T-helper 17 cell (primary cell): ENCODE measurements at places on chromosomes 13 and 19. TPM values are rescaled to one million over a fixed set of nuclear protein-coding genes. Genes with fewer than 3 reads are reported as not detected.

Gene APOC4
- not detected for total RNA-seq

Gene SULT2B1
- total RNA-seq, result not detected

Gene ATXN8OS
- total RNA-seq, result not detected

Gene IZUMO1
- total RNA-seq, result not detected

Gene SIGLEC6
- total RNA-seq, result not detected

Gene ZNF816
- total RNA-seq, result 4.8 TPM

Gene CALR3
- not detected for total RNA-seq

Gene LILRB4
- total RNA-seq, result 1.9 TPM

Gene PPFIA3
- total RNA-seq, result 2.6 TPM

DNA sequence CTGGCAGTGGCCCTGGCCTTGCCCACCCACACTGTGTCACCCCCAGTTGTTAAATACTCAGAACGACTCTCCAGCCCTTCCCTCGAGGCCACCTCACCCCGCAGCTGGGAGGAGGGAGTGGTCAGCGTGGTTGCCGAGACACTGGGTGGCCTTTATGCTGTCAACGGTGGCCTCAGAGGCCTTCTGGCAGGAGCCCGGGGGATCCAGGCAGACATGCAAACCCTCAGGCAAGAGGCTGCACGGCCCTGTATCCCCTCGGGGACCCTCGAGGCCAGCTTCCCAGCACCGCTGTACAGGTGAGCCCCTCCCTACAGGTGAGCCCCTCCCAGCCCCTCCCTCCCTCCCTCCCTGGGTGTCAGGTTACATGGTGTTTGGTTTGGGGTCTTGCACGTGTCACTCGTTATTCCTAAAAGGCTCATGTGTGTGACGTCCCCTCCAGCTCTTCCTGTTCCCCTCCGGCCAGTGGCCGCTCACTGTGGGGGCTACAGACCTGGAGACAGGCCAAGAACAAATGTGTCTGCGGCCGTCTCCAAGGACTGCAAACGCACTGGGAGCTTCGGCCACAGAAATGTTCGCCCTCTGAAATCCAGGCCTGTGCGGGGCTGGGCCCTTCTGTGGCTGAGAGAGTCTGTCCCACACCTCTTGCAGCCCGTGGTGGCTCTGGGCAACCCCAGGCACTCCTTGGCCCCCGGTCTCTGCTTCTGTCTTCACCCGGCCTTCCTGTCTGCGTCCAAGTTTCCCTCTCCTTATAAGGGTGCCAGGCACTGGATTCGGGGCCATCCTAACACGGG, at the start of gene TEKTIP1:
Gene TEKTIP1, plus strand, starts transcription at position 210 of the 791 bp plus-strand sequence. Its CDS starts 4 bp downstream, at position 214.
- DNase-seq, result no peak

- no peak for DNase-seq
Measured at GRCh38 chr13:108813587-108814170, 184.3 kb downstream of the MYO16 start.

DNA sequence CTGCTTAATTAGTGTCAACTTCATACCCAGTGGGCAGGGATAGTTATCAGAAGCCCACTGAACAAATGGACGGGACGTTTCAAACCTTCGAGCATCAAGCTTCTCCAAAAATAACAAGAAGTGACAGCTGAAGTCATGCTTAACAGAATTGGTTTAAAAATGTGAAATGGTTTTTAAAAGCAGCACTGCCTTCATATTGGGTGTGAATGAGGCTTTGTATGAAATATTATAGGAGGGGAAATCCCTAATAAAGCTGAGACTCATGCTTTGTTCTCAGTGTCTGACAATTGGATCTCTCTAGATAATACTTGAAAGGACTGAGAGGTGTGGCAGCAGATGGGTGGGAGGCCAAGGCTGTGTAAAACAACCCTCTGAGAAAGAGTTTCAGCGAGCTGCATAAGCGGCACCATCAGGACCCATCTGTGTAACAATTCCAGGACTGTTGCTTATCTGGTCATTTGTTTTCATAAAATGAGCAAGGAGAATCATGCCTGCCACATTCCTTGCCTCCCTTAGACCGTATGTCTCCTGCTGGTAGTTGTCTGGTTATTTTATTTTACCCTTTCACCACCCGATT, 667.7 kb downstream of the DIAPH3 start:
- DNase-seq, result no peak

DNA sequence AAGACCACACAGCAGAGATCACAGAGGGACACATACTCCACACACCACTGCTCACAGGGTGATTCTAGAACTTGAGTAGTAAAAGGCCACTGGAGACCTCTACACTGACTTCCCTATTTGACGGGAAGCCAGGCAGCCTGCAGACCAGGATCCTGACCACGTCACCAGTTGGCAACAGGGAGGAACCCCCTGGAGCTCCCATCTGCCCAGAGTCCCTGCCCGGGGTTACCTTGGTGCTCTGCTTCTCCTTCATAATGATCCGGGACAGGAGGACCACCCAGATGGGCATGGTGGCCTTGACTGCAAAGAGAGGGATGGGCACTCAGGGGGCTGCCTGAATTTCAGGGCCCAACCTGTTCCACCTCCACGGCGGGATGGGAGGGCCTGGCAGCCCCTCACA, 932 bp downstream of the SLC35E1 start:
- DNase-seq, result no peak

DNA sequence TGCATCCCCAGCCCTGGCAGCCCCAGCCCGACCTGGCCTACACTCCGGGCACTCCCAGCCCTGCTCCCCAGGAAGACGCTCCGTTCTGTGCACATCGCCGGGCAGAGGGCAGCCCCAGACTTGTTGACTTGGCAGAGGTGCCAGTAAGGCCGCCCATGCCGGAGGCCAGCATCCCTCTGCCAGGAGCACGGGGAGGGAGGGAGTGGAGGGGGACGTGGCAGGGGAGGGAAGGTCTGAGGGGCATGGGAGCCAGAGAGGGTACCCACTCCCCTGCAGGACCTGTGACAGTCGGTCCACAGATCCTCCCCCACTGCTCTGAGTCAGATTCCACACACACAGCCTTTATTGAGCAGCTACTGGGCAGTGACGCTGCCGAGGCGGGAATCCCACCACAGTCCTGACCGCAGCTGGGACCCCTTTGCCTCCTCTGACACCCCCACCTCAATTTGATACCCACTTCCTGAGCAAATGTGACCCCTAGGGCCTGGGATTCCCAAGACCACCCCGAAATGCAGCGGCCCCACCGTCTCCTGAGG, 1.9 kb upstream of the NKPD1 start:
- no peak for DNase-seq

DNA sequence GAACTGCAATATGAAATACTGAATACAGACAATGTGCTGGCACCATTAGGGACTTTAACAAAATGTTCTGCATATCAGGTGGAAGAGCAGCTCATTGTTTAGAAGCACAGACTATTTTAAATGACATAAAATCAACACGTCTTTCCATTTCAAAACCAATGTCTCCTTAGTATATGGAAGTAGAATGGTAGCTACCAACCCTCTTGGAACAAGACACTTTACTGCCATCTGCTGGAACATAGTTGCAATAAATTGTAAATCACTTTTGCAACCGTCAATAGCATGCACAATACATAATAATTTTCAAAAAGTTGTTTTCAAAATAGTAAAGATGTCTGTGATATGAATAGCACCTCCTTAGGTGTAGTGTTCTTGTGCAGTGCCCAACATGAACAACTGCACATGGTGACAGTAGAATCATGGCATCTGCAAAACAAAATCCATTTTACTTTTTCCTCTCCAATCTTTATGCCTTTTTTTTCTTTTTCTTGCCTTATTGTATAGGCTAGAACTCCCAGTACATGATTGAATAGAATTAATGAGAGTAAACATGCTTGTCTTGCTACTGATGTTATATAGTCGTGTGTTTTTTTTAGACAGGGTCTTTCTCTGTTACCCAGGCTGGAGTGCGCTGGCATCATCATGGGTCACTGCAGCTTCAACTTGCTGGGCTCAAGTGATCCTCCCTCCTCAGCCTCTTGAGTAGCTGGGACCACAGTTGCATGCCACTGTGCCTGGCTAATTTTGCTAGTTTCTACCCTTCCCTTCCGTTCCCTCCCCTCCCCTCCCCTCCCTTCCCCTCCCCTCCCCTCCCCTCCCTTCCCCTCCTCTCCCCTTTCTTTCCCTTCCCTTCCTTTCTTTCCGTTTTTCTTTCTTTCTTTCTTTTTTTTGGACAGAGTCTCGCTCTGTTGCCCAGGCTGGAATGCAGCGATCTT, 7.8 kb upstream of the LYPD5 start:
- DNase-seq, result no peak

DNA sequence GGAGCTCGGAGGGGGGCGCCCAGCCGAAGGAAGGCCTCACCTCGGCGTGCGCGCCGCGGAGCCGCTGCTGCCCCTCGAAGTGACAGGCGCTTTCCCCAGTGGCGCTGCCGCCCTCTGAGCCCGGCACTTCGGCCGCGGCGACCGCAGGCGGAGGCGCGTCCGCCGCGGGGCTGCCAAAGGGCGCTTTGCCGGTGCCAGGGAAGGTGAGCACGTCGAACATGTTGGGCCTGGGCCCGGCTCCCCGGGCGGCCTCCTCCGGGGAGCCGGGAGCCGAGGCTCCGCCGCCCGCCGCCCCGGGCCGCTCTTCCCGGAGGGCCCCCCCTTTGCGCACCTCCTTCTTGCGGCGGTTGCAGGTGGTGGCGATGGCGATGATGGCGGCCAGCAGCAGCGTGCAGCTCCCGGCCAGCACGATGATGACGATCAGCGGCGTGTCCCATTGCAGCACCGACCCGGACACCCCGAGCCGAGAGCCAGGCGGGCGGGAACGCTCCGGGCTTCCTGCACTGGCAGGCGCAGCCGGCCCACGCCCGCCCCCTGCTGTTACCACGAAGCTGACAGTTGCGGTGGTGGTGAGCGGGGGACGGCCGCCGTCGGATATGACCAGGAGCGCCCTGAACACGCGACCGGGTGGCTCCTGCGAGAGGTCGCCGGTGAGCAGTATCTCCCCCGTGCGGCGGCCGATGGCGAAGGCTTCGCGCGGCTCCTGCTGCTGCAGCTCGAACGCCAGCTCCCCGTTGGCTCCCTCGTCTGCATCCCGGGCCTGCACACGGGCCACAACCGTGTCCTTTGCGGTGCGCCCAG, 2.5 kb downstream of the PCDH8 start:
- DNase-seq, result no peak

- no peak for DNase-seq
Measured at GRCh38 chr19:28988066-28988465, 224.9 kb downstream of the UQCRFS1 start.

- peak; percentile 89 for DNase-seq
Measured at GRCh38 chr19:40714441-40715299, 2.0 kb downstream of the COQ8B start.

DNA sequence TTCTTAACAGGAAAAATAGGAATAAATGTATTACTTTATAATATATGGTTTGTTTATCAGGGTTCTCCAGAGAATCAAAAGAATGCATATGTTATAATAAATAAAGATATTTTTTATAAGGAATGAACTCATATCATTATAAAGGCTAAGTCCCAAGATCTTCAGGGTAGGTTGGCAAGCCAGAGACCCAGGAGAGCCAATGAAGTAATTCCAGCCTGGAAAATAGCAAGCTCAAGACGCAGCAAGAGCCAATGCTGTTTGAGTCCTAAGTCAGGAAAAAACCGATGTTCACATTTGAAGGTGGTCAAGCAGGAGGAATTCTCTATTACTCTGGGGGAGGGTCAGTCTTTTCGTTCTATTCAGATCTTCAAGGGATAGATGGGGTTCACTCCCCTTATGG, 490.0 kb downstream of the PCDH20 start:
- no peak for DNase-seq

- no peak for DNase-seq
Measured at GRCh38 chr13:81781471-81781870, 1440.5 kb upstream of the SPRY2 start.

DNA sequence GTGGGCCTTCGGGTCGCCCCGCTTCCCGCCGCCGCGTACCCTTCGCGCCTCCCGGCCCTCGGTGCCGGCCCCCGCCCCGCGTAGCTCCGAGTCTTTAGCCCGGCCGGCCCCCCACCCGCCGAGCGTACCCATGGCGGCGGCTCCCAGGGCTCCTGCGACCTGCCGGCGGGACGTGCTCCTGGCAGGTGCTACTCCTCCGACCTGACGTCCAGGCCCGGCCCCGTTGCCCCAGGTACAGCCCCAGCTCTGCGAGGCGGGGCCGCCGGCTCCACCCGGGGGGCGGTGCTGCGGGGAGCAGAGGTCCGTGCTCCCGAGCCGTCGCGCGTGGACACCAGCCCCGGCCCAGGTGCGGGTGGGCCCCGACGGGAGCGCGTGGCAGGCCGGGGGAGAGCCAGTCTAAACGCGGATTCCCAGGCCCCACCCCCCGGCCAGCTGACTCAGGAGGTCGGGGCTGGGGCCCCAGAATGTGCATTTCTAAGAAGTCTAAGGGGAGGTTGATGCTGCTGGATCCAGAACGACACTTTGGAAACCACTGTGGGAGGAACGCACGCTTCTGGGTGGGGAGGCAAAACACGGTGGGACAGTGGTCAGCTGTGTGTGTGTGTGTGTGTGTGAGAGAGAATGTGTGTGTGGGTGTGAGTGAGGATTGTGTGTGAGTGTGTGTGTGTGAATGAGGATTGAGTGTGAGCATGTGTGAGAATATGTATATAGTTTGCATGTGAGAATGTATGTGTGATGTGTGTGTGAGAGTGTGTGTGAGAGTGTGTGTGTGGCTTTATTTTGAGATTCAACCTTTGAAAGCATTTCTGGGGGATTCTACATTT, at the start of gene SLC15A1:
Gene SLC15A1, minus strand, starts transcription at position 206 of the 824 bp plus-strand sequence. Its CDS starts 74 bp downstream, at position 132.
- DNase-seq, result no peak

DNA sequence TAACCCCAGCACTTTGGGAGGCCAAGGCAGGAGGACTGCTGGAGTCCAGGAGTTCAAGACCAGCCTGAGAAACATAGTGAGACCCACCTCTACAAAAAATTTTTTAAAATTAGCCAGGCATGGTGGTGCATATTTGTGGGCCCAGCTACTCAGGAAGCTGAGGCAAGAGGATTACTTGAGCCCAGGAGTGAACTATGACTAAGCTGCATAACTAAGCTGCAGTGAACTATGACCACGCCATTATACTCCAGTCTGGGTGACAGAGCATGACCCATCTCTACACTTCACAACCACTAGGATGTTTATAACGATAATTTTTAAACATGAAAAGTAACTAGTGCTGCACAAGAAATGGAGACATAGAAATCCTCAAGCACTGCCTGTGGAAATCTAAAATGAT, 352.7 kb upstream of the SGCG start:
- DNase-seq, result no peak

DNA sequence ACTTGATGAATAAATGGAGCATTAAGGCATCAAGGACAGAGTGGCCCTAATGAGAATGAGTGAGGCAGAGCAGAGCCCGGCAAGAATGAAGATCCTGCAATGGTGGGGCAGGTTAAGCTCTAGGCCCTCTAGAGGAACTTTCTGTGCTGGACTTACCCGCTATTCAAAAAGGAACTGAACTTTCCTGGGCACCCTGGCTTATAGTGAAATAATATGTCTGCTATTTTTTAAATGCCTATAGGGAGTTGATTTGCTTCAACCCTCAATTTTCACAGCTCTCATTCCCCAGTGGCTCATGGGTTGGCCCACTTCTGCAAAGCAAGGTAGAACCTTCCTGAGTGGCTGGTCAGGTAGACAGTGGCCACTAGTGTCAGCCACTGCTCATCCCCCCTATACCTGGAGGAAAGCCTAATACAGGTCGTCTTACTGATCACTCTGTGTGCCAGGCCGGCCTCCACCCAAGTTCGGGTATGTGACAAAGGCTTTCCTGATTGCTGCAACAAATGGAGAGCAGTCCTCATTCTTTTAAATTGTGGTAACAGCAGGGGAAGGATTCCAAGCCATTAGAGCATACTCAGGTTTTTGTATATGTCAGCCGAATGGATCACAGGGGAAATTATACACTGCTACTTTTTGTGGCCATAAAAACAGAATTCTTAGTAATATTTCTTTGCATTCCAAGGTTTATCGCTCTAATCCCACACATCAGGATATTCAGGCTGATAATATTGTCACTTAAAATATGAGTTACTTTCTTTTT, 103.0 kb downstream of the KL start:
- DNase-seq, result no peak

- DNase-seq, result peak; percentile 4
Measured at GRCh38 chr13:105410602-105411001, 1124.9 kb downstream of the EFNB2 start.
